Adipocyte (in vitro differentiated cells): ENCODE measurements at places on chromosomes 4 and X.

- peak; percentile 29 for DNase-seq
Observed at GRCh38 chrX:27186671-27187070, 276.5 kb downstream of the PPP4R3C start.

DNA sequence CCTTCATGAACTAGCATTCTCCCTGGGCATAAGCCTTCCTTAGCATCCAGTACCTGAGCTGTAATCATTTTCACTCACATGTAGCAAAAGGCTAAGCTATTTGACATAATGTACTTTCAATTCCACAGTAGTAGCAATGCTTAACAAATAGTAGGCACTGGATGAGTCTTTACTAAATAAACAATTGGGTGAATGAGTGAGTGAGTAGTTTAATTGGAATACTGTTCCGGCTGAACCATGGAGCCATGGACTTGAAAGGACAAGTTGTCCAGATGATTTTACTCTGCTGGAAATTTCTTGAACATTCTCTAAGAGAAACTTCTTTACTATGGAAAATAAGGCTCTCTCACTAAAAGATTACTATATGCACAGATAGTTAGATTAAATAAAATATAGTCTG is 159.3 kb downstream of the FAM47B start:
- DNase-seq: peak; percentile 1

DNA sequence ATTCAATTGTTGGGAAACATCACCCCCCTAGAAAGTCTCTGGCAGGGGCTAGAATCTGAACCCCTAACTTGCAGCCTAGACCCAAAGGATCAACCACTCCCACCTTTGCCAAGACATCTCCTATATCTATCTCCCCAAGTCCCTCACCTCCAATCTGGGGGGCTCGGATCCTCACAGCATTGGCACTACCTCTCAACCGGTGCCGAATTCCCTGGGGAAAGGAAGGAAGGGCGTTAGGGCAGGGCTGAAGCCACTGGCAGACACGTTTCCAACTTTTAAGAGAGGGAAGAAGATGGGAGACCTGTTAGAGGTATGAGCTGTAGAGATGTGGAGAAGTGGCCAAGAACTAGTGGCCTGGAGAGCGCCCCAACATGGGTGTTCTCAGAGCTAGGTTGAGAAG is 2.7 kb downstream of the TIMM17B start:
- DNase-seq: no peak

GRCh38 chr4:173506597-173507211 is 23.3 kb downstream of the HAND2 start:
- DNase-seq: no peak

- no peak for DNase-seq
Observed at GRCh38 chrX:11970578-11971359, 167.5 kb upstream of the FRMPD4 start.

DNA sequence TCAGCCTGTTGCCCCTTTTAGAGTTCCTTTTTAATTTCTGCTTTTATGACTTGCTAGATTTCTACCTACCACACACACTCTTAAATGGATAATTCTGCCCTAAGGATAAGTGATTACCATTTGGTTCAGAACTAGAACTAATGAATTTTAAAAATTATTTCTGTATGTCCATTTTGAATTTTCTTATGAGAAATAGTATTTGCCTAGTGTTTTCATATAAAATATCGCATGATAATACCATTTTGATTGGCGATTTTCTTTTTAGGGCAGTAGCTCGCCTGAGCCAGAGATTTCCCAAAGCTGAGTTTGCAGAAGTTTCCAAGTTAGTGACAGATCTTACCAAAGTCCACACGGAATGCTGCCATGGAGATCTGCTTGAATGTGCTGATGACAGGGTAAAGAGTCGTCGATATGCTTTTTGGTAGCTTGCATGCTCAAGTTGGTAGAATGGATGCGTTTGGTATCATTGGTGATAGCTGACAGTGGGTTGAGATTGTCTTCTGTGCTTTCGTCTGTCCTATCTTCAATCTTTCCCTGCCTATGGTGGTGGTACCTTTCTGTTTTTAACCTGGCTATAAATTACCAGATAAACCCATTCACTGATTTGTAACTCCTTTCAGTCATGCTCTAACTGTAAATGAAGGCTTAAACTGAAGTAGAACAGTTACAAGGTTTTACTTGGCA is 7.8 kb downstream of the ALB start:
- no peak for DNase-seq

- no peak for DNase-seq
Observed at GRCh38 chr4:80184825-80185756, 12.2 kb upstream of the PRDM8 start.

GRCh38 chr4:24395937-24396336 is 188.4 kb downstream of the DHX15 start:
- DNase-seq: no peak

DNA sequence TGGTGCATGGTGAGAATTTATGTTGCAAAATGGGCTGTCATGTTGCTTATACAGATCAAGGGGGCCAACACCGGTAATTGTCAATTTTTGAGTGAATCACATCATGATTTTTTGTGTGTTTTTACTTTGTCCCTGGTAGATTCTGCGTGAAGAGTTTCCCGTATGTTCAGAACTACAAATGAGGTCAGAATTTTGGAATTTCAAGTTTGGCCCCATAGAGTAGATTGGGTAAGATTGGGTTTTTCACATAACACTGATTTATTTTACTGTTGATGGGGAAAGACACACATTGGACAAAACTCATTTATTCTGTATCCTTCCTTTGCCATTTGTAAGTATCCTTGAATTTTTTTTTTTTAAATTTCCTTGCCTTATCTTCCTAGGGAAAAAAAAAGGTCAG is 158.5 kb upstream of the MXRA5 start:
- no peak for DNase-seq

- peak; percentile 6 for DNase-seq
Observed at GRCh38 chr4:169925678-169926077, 100.5 kb downstream of the MFAP3L start.

- no peak for DNase-seq
Observed at GRCh38 chr4:48693856-48694574, 86.1 kb downstream of the FRYL start.

GRCh38 chr4:6095023-6095752 is 77.0 kb upstream of the C4orf50 start:
- no peak for DNase-seq

DNA sequence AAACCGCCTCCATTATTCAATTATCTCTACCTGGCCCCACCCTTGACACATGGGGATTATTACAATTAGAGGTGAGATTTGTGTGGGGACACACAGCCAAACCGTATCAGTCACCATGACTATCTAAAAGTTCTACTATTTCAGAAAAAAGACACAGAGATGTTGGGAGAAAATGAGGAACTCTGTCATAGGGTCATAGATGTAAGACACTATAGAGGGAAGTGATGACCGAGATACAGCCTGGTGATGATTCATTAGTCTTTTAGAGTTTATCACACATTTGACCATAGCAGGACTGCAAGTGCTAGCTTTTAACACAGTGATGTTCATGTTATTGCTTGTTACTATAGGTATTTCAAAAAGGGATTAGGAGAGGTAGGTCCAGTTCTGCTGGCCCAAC is 357.0 kb upstream of the AADAT start:
- no peak for DNase-seq

DNA sequence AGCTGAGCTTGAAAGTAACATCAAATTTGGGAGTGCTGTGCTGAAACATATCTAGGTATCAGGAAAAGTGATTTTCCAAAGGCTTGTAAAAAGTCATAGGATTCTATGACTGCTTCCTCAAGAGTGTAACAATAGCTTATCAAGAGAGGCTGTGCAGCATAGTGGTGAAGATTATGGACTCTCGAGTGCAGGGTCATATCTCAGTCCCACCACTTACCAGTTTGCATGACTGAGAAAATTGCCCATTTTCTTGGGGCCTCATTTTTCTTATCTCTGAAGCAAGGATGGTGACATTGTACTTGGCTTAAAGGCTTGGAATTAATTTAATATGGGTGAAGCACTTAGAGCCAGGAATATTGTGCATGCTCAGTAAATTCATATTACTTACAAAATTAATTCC is 57.2 kb downstream of the AFF1 start:
- no peak for DNase-seq

DNA sequence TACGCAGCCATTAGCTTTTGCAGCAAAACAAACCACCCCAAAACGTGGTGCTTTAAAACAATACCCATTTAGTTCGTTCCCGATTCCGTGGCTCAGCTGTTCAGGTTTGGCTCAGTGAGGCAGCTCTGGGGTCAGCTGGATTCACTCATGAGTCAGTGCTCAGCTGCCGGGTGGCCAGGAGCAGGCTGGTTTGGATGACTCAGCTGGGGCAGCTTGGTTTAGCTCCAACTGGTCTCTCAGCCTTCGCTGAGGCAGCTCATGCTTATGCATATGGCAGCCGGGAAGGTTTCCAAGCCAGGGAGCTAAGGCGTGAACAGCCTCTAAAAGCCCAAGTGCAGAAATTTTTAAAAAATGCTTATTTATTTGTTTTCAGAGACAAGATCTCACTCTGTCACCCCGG is 13.3 kb upstream of the CD99 start:
- peak; percentile 98 for DNase-seq

DNA sequence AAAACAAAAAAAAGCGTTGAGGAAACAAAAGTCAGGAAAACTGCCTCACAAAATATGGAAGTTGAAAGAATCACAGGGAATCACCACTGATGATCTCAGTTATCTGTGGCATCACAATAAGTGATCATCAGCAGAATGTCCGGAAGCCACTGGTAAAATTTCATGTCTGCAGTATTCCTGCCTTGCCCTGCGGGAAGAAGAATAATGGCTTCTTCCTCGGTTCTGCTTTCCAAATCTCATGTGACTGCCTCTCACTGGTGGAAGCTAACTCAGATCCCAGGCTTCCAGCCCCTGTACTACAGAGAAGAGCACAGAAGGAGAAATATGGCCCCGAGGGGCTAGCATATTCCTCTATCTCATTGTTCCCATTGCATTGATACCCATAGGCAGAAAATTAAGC is 12.7 kb upstream of the ZNF330 start:
- no peak for DNase-seq

DNA sequence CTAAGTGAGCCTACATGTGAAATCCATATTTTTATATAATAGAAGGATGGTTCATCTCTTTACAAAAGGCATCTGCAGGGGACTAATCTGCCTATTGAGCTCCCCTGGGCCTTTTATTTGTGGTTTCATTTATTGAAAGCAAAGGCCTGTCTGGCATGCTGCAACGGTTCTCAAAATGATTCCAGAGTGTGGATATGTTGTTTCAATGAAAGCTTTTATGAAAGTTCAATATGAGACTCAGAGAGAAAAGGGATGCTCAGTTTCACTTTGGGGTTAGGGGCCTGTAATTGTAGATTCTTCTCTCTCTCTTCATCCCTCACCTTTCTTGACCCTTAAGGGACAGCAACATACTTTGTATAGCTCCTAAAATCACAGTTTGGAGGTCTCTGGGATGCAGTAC is 204.2 kb upstream of the CASK start:
- no peak for DNase-seq

DNA sequence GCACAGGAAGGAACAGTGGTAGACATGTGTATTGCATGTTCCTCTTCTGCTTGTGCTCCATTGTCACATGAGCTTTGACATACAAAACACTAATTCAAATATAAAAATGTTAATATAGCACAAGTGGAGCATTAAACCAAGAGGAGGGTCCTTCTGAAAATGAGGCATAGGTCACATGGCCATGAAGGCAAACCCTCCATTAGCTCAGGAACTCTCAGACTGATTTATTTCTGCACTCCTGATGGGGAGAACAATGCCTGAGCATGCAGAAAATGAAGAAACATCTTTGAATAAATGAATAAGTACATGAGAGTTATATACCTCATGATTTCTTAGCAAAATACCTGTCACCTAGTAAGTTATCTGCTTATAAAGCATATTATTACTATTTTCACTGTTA is 769.2 kb upstream of the EPHA5 start:
- DNase-seq: no peak

GRCh38 chr4:125276811-125277210 is 37.9 kb upstream of the FAT4 start:
- DNase-seq: no peak

- no peak for DNase-seq
Observed at GRCh38 chr4:143421609-143422008, 84.9 kb downstream of the GAB1 start.

- DNase-seq: no peak
Observed at GRCh38 chr4:180768610-180769009, 1474.6 kb upstream of the TENM3 start.

DNA sequence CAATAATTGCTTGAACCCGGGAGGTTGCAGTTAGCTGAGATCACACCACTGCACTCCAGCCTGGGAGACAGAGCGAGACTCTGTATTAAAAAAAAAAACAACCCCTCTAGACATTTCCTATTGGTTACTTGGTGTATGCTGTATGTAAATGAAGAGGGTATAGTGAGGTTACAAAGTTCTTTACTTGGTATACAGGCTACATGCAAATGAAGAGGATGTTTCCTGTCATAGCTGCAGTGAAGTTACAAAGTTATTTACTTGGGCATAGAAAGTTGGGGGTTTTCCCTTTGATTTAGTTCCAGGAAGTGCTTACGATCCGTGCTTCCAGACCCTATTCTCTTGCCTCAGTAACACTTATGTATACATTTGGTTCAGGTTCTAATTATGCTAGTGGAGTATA is 38.4 kb upstream of the CLNK start:
- DNase-seq: no peak

DNA sequence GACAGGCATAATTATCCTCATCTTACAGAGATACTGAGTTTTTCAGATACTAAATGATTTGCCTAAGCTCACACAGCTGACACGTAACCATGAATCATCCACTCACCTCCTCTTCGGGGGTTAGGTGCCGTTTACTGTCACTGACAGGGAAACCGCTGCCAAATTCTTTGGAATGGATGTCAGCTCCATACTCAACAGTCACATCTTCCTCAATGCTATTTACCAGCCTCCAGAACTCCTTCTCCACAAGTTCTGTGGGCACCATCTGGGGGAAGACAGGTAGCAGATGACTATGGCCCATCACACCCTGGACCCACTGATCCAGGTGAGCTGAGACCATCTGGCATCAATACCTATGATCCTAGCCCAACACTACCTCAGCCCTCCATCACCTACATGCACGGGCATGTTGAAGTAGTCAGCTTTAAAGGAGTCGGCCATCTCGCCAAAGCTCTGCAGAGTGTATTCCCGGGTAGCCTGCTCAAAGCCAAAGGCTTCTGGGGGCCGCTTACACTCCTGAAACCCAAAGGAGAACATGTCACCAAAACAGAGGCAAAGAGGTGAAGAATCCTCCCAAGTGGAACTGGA is 13.5 kb downstream of the KDM5C start:
- no peak for DNase-seq

- DNase-seq: no peak
Observed at GRCh38 chr4:169976951-169977350, 49.2 kb downstream of the MFAP3L start.

DNA sequence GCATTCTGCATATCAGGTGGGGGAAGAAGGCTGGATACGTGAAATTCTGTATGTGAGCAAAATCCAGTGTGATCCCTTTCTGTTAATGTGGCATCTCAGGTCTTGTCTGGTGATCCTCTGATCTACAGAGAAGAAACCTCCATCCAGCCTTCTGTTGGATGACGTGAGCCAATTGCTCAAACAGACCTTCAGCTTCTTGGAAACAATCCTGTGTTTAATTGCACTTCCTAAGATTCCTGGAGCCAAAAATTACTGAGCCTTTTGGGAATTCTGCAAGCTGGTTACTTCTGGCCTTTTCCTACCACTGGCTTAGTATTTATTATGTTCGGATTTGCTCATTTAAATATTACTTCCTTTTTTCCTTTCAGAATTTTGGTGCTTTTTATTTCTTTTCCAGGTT is 51.2 kb downstream of the TRIML1 start:
- DNase-seq: no peak
